ENCODE measurements at places on chromosomes 5 and 9.

GRCh38 chr9:109912082-109912582 is 132.1 kb downstream of the PALM2AKAP2 start:
- DNase-seq, result no peak

DNA sequence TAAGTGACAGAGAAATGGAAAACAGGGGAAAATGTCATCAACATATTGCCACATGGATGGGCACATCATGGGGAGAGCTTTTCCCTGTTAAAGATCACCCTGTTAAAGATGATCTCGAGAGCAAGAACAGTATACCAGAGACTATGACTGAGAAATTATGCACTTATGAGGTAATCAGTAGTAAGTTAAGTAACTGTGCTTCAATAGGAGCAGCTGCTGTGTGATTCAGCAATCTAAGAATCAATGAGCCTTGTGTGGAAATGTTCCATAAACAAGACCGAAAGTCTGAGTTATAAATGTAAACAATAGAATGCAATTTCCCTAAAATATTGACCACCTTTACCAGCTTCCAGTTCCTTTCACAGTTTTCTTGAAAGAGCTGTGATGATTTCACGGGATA is 582.3 kb downstream of the CAAP1 start:
- DNase-seq, result no peak

DNA sequence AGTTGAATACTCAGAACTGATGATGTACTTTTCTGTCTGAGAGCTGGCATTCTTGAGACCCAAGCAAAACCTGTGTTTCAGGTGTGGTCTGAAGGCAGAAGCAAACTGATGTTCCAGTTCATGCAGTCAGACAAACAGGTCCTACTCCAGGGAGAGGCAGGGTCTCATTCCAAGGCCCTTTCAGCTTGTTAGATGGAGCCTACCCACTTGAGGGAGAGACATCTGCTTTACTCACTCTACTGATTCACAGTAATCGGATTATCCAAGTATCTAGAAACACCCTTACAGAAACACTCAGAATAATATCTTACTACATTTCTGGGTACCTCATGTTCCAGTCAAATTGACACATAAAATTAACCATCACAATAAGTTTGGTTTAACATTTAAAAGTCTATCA is 207.8 kb downstream of the KDM4C start:
- no peak for DNase-seq

DNA sequence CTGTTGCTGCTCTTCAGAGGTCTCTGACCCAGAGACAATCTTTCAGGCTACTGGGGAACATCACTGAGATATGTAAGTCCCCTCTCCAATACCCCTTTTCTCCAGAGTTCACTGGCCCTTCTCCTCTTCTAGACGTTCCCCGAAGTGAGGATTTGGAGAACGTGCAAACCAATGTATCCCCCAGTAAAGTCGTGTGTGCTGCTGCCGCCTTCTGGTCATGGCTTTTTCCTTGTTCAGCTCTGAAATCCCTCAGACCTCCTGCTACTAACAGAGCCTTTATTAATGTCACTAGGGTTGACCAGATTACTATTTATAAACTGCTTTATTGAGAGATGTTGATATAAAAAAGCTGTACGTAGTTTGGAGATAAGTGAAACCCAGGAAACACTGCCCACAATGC is 1028.6 kb downstream of the CDH9 start:
- DNase-seq, result no peak

DNA sequence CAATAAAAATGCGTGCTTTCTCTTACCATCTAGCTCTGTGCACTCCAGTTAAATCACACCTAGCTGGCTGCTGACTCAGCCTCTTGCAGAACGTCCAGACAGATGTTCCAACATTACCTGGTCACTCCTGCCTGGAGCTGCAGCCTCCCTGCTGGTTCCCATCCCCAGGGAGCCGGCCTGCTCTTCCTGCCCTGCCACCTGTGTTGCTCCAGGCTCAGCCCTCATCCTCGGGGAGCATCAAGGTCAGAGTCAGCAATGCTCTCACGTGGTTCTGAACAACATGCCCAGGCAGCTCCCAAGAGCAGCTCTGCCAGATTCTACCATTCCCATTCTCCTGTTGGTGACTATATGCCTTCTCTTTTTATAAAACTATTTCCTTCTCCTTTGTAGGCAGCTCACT is 81.3 kb downstream of the GADD45G start:
- DNase-seq, result no peak

- no peak for DNase-seq
These were observed 252.9 kb downstream of the CWC27 start for GRCh38 chr5:65021527-65022226.

DNA sequence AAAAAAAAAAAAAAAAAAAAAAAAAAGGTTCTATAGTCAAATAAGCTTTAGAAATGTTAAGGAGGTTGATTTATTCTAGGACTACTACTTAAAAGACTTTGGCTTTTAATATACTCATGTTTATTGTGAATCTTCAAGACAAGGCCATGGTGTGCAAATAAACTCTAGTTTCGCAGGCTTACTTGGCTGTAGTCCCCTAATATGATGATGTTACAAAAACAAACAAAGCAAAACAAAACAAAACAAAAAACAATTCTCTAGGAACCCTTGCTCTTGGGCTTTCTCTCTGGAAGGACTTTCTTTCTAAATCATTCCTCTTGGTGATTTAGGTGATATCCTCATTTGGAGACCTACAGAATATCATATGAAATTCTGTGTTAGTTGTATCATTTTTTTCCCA is 172.0 kb downstream of the GDNF start:
- no peak for DNase-seq

- no peak for DNase-seq
These were observed 67.6 kb downstream of the ANKRD33B start for GRCh38 chr5:10631316-10631996.

GRCh38 chr9:2837915-2838314 is 6.0 kb downstream of the PUM3 start:
- DNase-seq, result no peak

- DNase-seq, result no peak
These were observed 719 bp downstream of the PAIP2 start for GRCh38 chr5:139342423-139342723.

- DNase-seq, result no peak
These were observed 9.5 kb upstream of the IFNK start for GRCh38 chr9:27514551-27514950.

DNA sequence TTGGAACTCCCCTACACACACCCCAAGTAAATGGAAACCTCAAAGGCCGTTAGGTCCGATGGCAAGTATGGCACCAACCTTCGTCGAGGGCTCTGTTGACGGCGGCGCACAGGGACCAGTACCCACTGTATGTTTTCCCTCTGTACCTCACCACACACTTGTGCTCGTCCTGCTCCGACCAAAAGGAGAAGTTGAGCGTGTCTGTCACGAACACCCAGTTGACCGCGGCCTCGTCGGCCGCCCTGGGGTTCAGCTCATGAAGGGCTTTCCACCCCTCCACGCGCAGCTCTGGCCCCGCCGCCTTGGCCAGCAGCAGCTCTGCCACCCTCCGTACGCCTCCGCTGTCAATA is 24.0 kb downstream of the HNRNPK start:
- peak; percentile 22 for DNase-seq

DNA sequence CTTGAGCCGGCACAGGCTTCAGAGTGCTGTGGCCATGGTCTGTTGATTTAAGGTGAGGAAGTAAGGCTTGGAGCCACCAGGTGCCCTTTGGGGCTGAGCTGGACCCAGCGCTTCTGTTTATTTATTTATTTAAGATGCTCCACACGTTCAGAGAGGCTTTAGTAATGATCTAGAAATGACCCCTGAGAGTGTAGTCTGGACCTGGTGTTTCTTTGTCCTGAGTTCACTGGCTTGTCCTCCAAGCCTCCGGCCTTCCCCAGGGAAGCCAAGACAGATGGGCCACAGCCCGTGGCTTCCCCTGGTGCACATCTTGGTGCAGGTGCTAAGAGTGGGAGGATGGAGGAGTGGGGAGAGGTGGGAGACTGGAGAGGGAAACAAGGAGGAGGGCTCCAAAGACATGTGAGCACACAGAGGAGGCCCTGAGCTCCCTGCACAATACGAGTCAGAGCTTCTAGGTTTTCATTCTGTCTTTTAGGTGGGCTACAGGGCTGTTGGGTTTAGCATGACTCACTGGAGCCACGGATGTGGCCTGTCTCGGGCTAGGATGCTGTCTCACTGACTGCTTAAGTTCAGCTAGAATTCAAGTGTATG is 56.9 kb downstream of the AHRR start:
- DNase-seq, result no peak

- no peak for DNase-seq
These were observed 43.8 kb downstream of the NR2F1 start for GRCh38 chr5:93626801-93627200.

- no peak for DNase-seq
These were observed 41.0 kb downstream of the DIMT1 start for GRCh38 chr5:62362701-62363100.

DNA sequence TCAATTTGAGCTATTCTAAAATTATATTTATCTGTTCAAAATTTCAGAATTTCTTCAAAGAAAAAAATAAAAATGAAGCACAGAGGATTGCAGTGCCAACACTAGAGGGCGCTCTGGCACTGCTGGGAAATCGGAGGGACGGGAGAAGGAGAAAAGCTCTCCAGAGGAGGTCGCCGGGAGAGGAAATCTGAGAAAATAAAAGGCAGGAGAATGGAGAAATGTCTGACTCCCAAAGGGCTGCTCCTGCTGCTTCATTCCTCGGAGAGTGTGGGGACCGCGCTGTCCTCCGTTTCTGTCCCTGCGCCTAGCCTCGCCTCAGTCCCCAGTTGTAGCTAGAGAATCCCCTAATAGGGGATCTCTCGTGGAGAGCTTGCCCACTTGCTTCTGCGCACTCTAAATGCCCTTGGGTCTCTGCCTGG is 40.0 kb upstream of the ARSB start:
- DNase-seq, result peak; percentile 38

DNA sequence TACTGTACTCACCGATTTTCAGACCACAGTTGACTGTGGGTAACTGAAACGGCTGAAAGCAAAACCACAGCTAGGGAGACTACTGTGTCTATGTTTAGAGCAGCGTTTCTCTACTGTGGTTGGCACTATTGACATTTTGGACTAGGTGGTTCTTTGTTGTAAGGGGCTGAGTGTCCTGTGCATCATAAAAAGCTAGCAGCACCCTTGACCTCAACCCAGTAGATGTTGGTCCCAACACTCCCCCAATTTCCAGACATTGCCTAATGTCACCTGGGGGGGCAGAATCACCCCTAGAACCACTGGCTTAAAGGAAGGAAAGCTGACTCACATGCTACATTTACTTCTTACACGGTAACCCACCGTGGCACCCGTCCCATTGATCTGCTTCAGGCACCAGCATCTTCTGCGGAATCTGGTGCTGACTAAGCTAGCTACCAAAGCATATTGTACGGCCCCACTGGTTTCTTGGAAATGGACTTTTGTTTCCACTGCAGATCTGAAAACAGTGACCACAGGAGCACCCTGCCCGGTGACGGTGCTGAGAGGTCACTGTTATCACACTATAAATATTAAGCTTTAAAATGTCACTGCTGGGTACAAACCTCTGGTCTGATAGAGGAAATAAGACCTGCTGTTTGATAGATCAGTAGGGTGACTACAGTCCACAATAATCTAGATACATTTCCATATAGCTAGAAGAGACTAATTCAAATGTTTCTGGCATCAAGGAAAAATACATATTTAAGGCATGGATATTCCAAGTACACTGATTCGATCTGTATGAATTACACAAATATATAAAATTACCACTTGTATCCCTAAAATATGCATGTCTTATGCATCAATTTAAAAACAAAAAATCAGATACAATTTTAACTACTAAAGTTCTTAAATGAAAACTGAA is 151.4 kb downstream of the HSD17B3 start:
- DNase-seq, result no peak

GRCh38 chr5:76145945-76146344 is 62.8 kb downstream of the SV2C start:
- DNase-seq, result no peak

DNA sequence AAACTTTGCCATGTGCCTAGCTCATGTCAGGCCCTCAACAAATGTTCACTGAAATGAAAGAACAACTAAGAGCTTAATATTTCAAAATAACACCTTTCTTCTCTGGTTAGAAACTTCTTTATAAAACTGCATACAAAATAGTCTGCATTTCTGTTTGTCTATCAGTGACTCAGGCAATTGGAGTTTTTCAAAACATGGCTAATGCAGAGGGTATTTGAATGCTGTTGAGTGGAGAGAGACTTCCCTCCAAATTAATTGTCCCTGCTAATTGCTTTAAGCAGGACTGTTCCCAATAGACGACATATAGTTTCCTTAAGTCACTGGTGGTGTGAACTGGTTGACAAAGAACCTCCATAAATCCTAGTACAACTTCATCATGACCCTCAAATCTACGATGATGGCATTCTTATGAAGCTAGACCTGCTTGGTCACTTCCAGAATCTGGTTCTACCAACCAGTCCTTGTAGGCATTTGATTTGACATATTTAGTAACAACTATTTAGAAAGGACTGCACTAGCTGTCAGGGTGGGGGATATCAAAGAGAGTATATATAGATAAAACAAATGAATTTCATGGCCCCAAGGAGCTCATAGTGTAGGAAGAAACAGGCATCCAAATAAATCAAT is 84.5 kb downstream of the PRLR start:
- DNase-seq, result no peak

DNA sequence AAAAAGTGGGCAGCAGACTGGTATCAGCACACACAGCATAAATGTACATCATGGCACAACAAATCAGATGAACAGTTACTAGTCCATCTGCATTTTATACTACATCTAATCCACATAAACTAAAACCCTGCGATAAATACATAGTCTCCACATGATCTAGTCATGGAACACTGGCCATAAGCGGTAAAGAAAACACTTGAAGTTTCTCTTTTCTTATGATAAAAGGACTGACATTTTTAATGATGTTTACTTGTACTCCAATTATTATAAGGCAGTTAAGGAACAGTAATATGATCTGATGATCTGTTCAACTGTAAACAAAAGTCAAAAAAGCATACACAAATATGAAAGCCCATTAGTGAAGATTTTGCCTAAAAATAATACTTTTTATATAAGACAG is 112.5 kb downstream of the MPDZ start:
- DNase-seq, result no peak

DNA sequence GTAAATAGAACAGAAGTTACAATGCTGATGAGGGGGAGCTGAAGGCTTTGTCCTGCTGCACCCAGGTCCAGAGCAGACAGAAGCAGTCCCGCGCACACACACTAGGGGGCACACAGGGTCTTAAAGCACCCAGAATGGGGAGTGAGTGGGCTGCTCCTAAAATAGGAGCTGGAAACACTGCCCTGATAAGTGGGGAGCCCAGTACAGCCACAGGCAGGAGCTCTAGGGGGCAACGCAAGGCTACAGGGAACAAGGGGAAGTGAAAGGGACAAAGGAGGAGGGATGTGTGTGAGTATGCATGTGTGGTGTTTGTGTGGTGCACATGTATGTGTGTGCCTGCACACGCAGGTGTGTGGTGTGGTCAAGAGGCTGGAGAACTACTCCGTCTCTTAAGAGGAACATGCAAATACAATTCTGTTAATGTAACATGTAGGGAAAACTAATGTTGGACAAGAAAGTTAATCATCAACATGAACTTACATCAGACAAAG is 191.5 kb downstream of the ROR2 start:
- DNase-seq, result no peak

- no peak for DNase-seq
These were observed 32.8 kb upstream of the CPEB4 start for GRCh38 chr5:173855162-173855994.

Data from stimulated activated CD4-positive, alpha-beta T cell treated with anti-CD3 and anti-CD28 coated beads, TNF-alpha, amount 100 ng/mL, for 1 hour (primary cell).